ENCODE measurements at places on chromosomes 1 and 21.

DNA sequence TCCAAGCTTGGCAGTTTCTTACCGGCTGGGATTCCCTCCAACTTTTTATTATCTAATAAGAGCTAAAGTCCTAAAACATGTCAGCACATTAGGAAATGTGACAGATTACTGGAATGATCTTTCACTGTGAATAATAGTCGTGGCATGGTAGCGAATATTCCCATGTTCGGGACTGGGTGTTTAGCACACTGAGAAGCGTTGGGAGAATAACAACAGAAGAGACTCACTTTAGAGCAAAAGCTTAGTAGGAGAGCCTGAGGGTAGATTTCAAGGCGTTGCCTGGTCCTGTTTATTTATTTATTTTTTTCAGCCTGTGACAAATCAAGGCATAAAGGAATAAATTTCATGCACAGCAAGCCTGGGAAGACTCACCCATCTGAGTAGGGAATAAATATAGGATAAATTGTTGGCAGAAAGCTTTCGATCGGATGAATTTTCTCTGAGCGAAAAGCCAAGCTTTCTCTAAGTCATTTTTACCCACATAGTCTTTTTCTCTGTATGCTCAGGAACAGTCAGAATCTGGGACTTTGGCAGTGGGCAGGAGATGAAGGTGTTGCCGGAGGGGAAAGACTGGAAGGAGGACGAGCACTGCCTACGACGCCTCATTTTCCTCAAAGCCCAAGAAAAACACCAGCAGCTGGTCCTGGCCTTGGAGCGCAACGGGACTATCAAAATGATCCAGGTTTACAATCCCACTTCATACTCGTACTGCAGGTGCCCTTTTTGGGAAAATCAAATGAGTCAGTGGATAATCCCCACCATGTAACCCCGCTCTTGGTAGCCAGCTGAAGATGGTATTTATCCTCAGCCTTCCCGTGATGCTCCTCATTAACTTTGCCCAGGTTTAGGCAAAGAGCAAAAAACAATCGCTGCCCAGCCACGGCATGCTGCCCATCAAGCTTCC lies 97.2 kb downstream of the WDR64 start:
- no peak for DNase-seq

- DNase-seq = no peak
Observed at GRCh38 chr1:176243746-176244145, 36.7 kb upstream of the COP1 start.

GRCh38 chr1:44354268-44354839 lies 703 bp downstream of the ERI3 start:
- DNase-seq = no peak

- DNase-seq = no peak
Observed at GRCh38 chr21:14119038-14119437, 91.7 kb downstream of the LIPI start.

GRCh38 chr1:30745834-30746208 lies 11.8 kb downstream of the LAPTM5 start:
- no peak for DNase-seq

DNA sequence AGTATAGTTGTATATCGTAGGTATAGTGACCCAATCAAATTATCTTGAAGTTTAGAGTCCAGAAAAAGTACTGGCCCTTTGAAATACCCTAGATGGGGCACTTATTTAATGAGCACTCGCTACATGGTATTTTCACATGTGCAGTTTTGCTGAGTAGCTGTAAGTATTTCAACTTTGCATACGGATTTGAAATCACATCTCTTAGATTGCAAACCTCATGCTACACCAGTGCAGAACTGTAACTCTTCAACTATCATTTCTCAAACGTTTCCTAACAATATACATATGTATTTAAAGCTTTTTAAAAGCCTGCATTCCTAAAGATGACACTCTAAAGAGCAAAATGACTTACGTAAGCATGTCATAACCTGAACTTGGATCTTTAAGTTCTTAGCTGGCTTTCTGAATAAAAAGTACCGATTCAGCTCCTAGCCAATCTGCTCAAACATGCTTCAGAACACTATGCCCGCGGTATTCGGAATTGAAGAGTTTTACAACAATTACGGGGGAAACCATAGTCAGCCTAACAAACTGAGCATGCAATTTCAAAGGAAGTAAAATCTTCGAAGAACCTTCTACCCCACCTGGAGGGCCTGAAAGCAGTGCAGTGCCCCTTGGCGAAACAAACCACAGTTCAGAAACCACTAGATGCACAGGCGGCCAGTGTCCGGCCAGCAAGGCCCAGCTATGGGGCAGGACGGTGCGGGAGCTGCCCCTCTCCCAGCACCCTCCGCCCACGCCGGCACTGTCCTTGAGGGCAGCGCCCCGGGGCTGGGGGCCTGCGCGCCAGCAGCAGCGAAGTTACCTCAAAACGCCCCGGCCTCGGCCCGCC lies 863 bp downstream of the FH start:
- no peak for DNase-seq

- DNase-seq = peak; percentile 7
Observed at GRCh38 chr1:58815686-58816071, 31.8 kb upstream of the JUN start.

Measured in CD4-positive, alpha-beta T cell treated with Interleukin-12 subunit alpha and Interleukin-12 subunit beta, for 1 hour (primary cell).